ENCODE measurements at places on chromosomes 2 and 18. TPM values are rescaled to one million over a fixed set of nuclear protein-coding genes. Genes with fewer than 3 reads are reported as not detected.

The ZNF24 gene
- total RNA-seq: 20.7 TPM

The RAB6C gene
- under 0.01 TPM for total RNA-seq

GRCh38 chr2:47536696-47537095 is 133.7 kb downstream of the MSH2 start:
- no peak for DNase-seq

DNA sequence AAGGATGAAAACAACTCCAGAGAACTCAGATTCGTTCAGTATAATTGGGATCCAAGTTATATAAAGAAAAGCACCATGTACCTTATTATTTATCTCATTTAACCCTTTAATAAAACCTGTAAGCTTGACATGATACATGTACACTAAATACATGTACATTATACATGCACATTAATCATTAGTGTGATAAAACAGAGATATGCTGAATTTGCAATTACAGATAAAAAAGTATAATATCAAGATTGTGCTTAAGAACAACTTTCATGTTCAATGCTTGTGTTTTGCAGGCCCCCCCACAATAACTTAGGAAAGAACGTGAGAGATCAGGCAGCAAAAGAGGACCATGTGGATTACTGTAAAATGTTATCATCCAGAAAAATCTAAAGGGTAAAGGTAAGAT is 385.4 kb upstream of the GYPC start:
- no peak for DNase-seq

DNA sequence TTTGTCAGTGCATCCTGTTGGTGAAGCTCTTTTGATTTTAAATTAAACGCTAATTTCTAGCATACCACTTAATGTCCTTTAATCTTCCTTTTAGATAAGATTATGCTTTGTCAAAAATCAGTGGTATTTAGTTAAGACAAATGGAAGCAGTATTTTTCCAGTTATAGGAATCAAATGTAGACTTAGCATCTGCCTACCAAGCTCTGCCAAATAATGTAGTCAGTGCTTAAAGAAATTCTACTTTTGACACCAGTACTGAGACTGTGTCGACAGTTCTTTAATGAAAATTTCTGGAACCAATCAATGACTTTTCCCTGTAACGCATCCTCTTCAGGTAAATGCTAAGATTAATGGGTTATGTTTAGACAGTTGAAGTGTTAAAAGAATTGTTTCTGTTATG is 803.3 kb upstream of the FAM98A start:
- no peak for DNase-seq

The NCKAP5 gene
- total RNA-seq: under 0.01 TPM

DNA sequence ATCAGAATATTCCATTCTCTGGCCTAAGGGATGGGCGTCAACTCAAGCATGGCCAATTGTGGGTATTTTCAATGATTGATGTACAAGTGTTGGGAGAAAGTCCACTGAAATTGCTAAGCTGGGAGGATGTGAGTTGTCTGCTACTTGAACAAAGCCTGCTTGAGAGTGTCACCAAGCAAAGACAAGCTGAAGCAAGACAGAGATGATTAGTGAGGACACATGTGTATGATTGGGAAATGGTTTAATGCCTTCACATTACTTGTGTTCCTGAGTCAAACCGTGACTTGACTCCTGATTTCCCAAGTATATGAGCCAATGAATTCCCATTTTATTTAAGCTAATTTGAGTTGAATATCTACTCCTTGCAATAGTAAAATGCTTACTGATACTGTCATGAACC is 23.7 kb upstream of the NRP2 start:
- no peak for DNase-seq

GRCh38 chr2:212076456-212076855 is 462.1 kb downstream of the ERBB4 start:
- DNase-seq: no peak

- DNase-seq: no peak
Observed at GRCh38 chr2:161112908-161113307, 47.3 kb upstream of the TANK start.

DNA sequence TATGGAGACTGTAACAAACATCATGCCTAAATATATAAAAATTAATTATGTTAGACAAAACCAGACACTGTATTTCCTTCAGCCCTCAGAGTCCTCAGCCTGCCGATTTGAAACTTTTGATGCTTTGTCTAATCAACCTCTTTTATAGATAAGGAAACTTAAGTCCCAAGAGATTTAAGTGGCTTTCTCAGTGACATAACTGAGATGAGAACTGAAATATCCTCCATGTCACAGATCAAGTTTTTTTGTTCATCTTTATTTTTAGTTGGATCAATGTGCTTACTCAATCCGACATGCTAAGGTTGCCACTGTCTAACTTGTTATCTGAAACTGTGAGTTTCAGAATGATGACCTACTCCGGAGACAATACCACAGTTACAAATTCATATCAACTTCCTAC is 72.3 kb downstream of the BARD1 start:
- DNase-seq: no peak

DNA sequence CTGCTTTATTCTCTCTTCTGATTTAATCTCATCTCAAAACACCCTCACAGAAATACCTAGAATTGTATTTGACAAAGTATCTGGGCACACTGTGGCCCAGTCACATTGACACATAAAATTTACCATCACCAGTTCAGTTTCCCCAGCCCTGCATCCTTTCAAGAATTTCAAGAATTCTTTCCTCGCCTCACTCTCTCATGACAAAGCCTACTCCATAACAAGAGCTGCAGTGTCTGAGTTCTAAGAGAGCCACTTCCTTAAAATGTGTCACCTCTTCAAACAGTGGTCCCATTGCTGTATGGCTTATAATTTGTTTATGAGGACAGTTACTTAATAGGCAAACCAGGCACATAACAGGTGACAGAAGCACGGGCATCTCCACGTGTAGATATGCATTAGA is 90.9 kb upstream of the STK39 start:
- DNase-seq: no peak

The REG3A gene
- total RNA-seq: not detected

The MTHFD2 gene
- total RNA-seq: 84.5 TPM

Data from lung microvascular endothelial cell (primary cell).